ENCODE measurements at places on chromosomes 3 and 15.

GRCh38 chr3:12963231-12963896, 109.9 kb downstream of the IQSEC1 start:
- peaks cover 16% of the 10 kb centered on the region for H3K4me1 ChIP-seq
- no peak overlapping the region for H3K4me3 ChIP-seq
- DNase-seq, result no peak
- H3K36me3 ChIP-seq, result no peaks in the 10 kb centered on the region
- no peak overlapping the region for H3K27ac ChIP-seq
- H3K27me3 ChIP-seq, result no peaks in the 10 kb centered on the region

- peaks cover 36% of the 10 kb centered on the region for H3K4me1 ChIP-seq
- H3K27me3 ChIP-seq, result peaks cover 2% of the 10 kb centered on the region
- DNase-seq, result peak; percentile 30
Observed at GRCh38 chr3:116445311-116445841, at the start of gene LSAMP. TSS of gene LSAMP (minus strand) at chr3:116445487.

- H3K36me3 ChIP-seq, result peaks cover 8% of the 10 kb centered on the region
- peaks cover 37% of the 10 kb centered on the region for H3K4me1 ChIP-seq
- H3K27me3 ChIP-seq, result no peaks in the 10 kb centered on the region
- peak; percentile 99 for DNase-seq
Observed at GRCh38 chr3:124791639-124792151, 61.4 kb downstream of the UMPS start.

- DNase-seq, result peak; percentile 77
- H3K27ac ChIP-seq, result peak overlapping the region; percentile 81
- peaks cover 23% of the 10 kb centered on the region for H3K4me1 ChIP-seq
Observed at GRCh38 chr15:32861761-32862160, 144.0 kb downstream of the GREM1 start.

DNA sequence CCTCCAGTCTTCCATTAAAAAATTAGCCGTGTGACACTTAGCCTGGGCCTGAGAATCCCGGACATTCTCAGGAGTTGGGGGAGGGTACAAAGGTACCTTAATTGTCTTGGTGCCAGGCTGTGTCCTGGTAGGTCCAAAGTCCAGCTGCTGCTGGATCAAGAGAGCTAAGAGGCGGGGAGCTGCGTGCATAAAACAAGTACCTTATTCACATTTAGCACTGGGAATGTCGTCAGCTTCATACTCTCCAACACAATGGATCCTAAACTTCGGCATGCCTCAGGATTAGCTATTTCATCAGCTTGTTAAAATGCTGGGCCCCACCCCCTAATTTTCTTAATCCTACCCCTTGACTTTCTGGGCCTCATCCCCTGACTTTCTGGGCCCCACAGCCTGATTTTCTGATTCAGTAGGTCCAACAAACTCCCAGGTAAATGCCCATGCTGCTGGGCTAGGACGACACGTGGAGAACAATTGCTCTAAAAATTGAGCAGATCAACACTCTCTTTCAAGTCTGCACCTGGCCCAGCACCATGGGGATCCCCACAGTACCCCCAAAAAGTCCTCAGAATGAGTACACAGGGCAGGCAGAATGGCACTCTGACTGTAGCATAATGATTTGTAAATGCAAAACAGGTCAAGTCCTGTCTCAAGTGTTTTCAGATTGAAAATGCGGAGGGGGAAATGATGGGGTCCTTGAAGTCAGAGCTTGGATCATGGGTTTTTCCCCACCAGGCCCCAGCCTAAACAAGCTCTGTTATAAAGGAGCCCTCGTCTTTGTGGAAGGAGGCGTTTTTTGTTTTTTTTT, 5.6 kb upstream of the AEN start:
- no peak overlapping the region for H3K4me3 ChIP-seq
- peaks cover 9% of the 10 kb centered on the region for H3K4me1 ChIP-seq
- no peaks in the 10 kb centered on the region for H3K36me3 ChIP-seq
- no peaks in the 10 kb centered on the region for H3K27me3 ChIP-seq
- H3K27ac ChIP-seq, result no peak overlapping the region
- no peak for DNase-seq

- no peaks in the 10 kb centered on the region for H3K27me3 ChIP-seq
- no peak overlapping the region for H3K4me3 ChIP-seq
- DNase-seq, result peak; percentile 78
- peaks cover 20% of the 10 kb centered on the region for H3K4me1 ChIP-seq
Observed at GRCh38 chr3:188365988-188366698, 212.2 kb downstream of the LPP start.

DNA sequence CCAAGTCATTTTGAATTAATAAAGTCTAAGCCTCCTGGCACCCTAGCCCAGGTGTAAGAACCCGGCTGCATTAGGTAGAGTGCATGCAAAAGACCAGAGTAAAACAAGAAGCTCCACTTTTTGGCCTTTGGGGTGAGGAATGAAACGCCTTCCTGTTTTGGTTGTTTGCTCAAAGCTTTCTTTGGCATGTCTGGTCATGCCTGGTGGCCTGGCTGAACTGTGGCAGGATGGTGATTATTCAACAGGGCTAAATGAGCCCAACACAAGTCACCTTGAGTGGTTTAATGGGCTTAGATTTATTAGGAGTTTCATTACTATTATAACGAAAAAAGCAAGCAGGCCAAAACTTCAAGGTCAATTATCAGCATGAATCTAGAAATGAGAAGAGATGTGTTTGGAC, 40.9 kb upstream of the LDHAL6B start:
- no peaks in the 10 kb centered on the region for H3K27me3 ChIP-seq
- peaks cover 15% of the 10 kb centered on the region for H3K36me3 ChIP-seq
- no peak overlapping the region for H3K4me3 ChIP-seq
- peaks cover 38% of the 10 kb centered on the region for H3K4me1 ChIP-seq

DNA sequence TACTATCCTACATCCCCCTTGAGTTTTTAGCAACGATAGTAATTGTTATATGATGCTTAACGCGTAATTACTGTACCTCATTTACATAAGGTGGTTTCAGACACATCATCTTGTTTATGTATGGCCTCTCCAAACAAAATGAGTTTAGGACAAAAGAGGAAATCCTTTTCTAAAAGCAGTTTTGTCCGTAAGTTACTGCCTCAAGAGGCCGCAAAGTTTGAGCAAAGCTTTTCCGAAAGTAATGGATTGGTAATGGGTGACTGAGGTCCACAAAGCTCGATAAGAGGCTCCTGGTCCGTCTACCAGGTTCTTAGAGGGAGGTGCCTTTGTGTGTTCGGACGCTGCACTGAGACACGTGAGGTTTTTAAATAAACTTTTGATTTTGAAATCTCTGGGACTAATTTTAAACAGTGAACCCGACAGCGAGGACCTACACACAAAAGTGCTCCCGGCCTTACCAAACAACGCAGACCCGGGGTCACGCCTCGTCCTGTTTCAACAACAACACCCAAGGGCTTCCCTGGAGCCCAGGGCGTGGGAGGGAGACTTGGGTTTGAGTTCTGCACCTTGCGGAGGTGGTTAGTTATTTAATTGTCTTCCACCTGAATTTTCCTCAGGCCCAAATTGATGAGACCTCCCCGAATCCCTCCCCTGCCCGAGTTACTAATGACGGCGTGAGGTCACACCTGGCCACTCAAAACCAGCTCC, 456 bp upstream of the C15orf61 start:
- DNase-seq, result no peak
- peak overlapping the region; percentile 74 for H3K4me3 ChIP-seq
- H3K4me1 ChIP-seq, result peaks cover 5% of the 10 kb centered on the region
- no peaks in the 10 kb centered on the region for H3K27me3 ChIP-seq

- H3K27me3 ChIP-seq, result no peaks in the 10 kb centered on the region
- no peak overlapping the region for H3K4me3 ChIP-seq
- H3K27ac ChIP-seq, result no peak overlapping the region
- H3K36me3 ChIP-seq, result no peaks in the 10 kb centered on the region
- no peaks in the 10 kb centered on the region for H3K4me1 ChIP-seq
Observed at GRCh38 chr3:66851894-66852613, 146.1 kb upstream of the KBTBD8 start.

DNA sequence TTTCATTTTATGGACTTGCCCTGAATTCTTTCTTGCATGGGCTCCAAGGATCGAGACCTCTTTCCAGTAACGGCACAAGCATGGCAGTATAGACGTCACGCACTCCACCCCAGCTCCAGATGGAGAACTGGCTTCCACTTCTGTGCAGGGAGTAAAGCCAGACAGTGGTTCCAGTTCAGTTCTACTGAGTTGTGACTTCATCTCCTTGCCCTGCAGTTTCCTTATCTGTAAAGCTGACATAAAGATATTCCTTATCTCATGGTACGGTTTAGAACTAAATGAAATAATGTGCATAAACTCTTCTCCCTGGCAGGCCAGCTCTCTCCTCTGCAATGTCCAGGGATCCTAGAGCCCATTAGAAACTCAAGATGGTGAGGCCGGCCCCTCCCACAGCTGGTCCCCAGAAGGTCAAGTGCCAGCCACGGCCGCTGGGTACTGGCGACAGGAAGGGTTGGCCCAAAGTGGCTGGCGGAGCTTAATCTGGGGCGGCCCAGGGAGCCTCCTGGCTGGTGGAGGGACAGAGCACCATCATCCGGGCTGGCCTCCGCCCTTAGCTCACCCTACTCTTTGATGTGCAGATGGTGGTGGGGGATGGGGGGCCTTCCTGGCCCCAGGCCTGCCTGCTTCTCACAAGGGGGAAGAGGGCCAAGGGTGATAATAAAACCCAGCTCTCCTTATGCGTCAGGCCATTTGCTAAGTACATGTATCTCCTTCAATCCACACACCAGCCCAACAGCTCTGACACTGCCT, 7.2 kb downstream of the MESP2 start:
- H3K27ac ChIP-seq, result no peak overlapping the region
- peaks cover 8% of the 10 kb centered on the region for H3K36me3 ChIP-seq
- H3K4me3 ChIP-seq, result no peak overlapping the region
- H3K27me3 ChIP-seq, result no peaks in the 10 kb centered on the region

GRCh38 chr3:31762097-31762764, 218.8 kb downstream of the OSBPL10 start:
- no peaks in the 10 kb centered on the region for H3K27me3 ChIP-seq
- H3K4me1 ChIP-seq, result no peaks in the 10 kb centered on the region
- H3K36me3 ChIP-seq, result no peaks in the 10 kb centered on the region

All from astrocyte (in vitro differentiated cells and primary cell).